ENCODE measurements at places on chromosomes 12 and 14. TPM values are rescaled to one million over a fixed set of nuclear protein-coding genes. Genes with fewer than 3 reads are reported as not detected.

GRCh38 chr12:5246196-5246595 is 185.7 kb upstream of the NTF3 start:
- no peak overlapping the region for H3K27ac ChIP-seq
- H3K36me3 ChIP-seq = no peaks in the 10 kb centered on the region
- no peak overlapping the region for H3K4me3 ChIP-seq

GRCh38 chr14:41805633-41806032 is 199.0 kb downstream of the LRFN5 start:
- H3K27ac ChIP-seq = no peak overlapping the region
- no peaks in the 10 kb centered on the region for H3K4me1 ChIP-seq
- H3K27me3 ChIP-seq = no peaks in the 10 kb centered on the region
- no peak overlapping the region for H3K4me3 ChIP-seq

GRCh38 chr12:65643171-65643570 is 181.1 kb upstream of the HMGA2 start:
- H3K4me3 ChIP-seq = no peak overlapping the region
- H3K36me3 ChIP-seq = no peaks in the 10 kb centered on the region
- no peak overlapping the region for H3K27ac ChIP-seq
- H3K27me3 ChIP-seq = no peaks in the 10 kb centered on the region

DNA sequence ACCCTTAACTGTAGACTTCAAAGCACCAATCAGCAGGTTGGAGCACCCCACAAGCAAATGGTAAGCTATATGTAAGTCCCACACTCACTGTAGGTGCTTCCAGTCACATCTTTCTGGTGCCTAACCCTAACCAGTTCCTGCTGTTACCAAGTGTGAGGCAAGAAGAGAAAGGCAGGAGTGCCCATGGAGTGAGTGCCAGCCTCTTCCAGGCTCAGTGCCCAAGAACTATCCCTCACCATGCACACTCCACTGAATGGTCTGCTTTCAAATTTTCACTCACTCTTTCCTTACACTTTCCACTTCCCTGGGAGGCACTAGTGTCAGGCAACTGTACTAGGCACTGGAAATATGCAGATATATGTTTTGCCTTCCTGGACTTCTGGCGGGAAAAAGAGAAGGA is 62.2 kb upstream of the ZDHHC17 start:
- no peak for DNase-seq
- no peaks in the 10 kb centered on the region for H3K27me3 ChIP-seq
- no peak overlapping the region for H3K27ac ChIP-seq
- H3K4me3 ChIP-seq = no peak overlapping the region

DNA sequence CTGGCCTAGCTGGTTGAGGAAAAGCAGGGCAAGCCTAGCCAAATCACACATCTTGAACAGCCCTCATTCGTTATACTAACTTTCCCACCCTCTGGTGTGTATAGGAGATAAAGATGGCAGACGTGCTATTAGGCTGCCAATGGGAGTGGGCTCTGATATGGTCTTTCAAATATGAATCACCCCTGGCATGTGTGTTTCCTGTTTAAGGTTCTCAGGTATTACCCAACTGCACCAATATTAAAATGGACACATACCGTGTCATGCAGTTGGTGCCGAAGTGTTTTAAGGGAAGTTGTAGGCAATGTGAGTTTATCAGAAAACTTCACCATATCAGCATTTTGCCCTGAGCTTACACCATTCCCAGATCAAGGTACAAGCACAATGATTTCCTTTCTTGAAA is 33.4 kb downstream of the CHST11 start:
- H3K4me3 ChIP-seq = no peak overlapping the region
- no peaks in the 10 kb centered on the region for H3K27me3 ChIP-seq
- DNase-seq = no peak
- no peak overlapping the region for H3K27ac ChIP-seq
- no peaks in the 10 kb centered on the region for H3K36me3 ChIP-seq

GRCh38 chr14:94052662-94053061 is 26.5 kb downstream of the OTUB2 start:
- no peak for DNase-seq
- no peaks in the 10 kb centered on the region for H3K27me3 ChIP-seq
- no peak overlapping the region for H3K4me3 ChIP-seq
- no peak overlapping the region for H3K27ac ChIP-seq
- peaks cover 4% of the 10 kb centered on the region for H3K4me1 ChIP-seq

- H3K4me3 ChIP-seq = no peak overlapping the region
- H3K27ac ChIP-seq = no peak overlapping the region
- H3K4me1 ChIP-seq = no peaks in the 10 kb centered on the region
- H3K36me3 ChIP-seq = no peaks in the 10 kb centered on the region
Observed at GRCh38 chr14:42535397-42535796, 928.7 kb downstream of the LRFN5 start.

- H3K27me3 ChIP-seq = no peaks in the 10 kb centered on the region
- peaks cover 7% of the 10 kb centered on the region for H3K4me1 ChIP-seq
- no peak overlapping the region for H3K27ac ChIP-seq
- no peak overlapping the region for H3K4me3 ChIP-seq
- DNase-seq = no peak
- no peaks in the 10 kb centered on the region for H3K36me3 ChIP-seq
Observed at GRCh38 chr12:46524778-46525177, 152.2 kb upstream of the SLC38A2 start.

DNA sequence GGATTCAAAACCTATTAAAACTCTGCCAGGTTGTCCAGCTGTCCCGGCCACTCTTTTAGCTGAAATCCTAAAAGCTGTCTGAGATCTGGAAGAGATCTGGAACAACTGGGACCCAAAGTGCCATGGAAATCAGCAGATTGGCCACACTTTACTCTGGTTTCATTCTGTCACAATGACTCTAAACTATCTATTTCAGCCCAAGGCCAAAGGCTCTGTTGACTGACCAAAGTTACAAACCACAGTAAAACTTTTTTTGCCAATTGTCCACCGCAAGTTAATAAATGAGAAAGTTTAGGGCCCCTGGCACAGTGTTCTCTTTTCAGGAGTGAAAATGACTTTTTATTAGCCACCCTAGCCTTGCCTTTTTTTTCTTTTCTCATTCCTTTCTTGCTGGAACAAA is 113.4 kb upstream of the CPM start:
- H3K36me3 ChIP-seq = no peaks in the 10 kb centered on the region
- DNase-seq = no peak
- peaks cover 12% of the 10 kb centered on the region for H3K4me1 ChIP-seq
- H3K27ac ChIP-seq = no peak overlapping the region

- no peaks in the 10 kb centered on the region for H3K4me1 ChIP-seq
- H3K4me3 ChIP-seq = no peak overlapping the region
- H3K36me3 ChIP-seq = no peaks in the 10 kb centered on the region
- H3K27me3 ChIP-seq = peaks cover 42% of the 10 kb centered on the region
- DNase-seq = no peak
Observed at GRCh38 chr12:132474237-132474741, 15.7 kb upstream of the FBRSL1 start.

DNA sequence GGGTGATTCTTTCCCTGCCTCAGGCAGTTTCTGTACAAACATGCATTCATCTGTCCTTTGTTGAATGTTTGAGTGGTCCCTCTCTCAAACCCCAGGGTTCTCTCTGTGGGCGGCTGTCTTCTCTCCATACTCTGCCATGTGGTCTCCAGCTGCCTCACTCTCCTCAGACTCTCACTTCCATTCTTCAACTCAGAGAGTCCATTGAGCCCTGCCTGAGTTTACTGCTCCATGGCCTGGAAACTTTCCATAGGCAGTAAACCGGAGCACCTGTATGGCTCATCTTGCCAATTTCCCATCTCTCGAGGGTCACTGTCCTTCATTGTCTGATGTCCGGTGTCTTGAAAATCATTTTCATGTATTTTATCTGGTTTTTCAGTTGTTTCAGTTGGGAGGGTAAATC is 11.3 kb downstream of the C14orf132 start:
- no peak overlapping the region for H3K27ac ChIP-seq
- H3K36me3 ChIP-seq = no peaks in the 10 kb centered on the region
- H3K4me3 ChIP-seq = no peak overlapping the region
- H3K4me1 ChIP-seq = no peaks in the 10 kb centered on the region
- no peaks in the 10 kb centered on the region for H3K27me3 ChIP-seq
- no peak for DNase-seq

DNA sequence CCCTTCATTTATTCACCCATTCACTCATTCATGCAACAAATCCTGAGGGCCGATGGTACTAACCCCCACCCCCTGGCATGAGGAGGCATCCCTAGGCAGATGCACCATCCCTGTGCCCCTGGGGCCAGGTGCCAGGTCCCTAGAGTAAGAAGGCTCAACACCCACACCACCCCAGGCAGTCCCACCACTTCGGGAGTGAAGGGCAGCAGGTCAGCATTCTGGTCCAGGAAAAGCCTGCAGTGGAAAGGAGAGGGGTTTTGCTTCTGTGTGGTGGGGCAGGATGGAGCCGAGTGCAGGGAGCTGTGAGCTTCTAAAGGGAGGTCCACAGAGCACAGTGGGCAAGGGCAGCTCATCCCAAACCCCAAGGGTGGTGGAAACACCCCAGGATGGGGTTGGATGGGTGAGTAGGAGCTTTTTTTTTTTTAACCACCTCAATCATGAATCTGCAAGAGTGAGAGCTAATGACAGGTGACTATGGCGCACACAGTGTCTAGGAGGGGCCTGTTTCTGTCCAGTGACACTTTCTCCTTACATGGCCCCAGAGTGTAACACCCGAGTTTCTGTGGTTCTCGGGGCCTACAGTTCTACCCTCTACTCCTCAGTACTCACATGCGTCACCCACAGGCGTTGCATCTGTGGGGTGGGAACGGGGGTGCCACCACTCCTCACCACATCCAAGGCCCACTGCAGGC is 414.3 kb downstream of the TMEM121 start:
- H3K4me3 ChIP-seq = no peak overlapping the region
- no peaks in the 10 kb centered on the region for H3K36me3 ChIP-seq
- no peaks in the 10 kb centered on the region for H3K4me1 ChIP-seq
- H3K27me3 ChIP-seq = no peaks in the 10 kb centered on the region

Gene VASH1
- 10.3 TPM for total RNA-seq

Gene P2RX7
- 0.46 TPM for total RNA-seq

Gene FAM186B
- 0.25 TPM for total RNA-seq

Gene ACVR1B
- total RNA-seq = 18.9 TPM

All from neural progenitor cell (in vitro differentiated cells).